ENCODE measurements at places on chromosomes 2 and 18. TPM values are rescaled to one million over a fixed set of nuclear protein-coding genes. Genes with fewer than 3 reads are reported as not detected.

DNA sequence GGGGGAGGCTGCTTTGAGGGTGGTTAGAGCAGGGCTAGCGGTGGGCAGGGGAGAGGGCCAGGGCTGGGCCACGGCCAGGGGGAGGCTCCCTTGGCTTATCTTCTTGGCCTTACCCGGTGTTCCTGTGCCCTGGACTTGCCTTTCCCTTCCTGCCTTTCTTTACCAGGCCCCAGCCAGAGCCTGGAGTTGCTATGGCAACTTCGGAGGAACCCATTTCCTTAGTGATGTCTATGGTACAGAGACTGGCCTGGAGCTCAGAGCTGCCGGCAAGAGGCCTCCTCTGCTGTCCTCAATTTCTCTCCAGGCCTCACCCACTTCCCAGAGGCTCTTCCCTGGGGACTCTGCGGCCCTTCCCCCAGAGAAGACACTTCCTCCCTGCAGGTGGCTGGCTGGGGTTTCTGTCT is 11.5 kb downstream of the SPEG start:
- DNase-seq = no peak

DNA sequence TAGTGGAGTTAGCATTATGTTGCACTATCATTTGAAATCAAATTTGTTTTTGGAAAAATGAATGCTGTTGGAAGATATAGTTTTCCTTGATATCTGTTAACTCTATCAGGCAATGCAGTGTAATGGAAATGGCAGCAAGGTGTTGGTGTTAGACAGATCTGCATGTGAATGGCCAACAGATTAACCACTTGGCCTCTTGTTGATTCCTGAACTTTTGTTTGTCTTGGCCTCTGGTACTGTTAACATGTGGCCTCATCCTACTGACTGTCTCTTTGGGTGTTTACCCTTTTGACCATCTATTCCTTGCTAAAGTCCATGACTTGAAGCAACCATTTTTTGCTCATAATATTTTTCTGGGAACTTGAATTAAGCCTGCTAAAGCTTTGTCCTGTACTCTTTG is 110.2 kb upstream of the CDH2 start:
- no peak for DNase-seq

- DNase-seq = no peak
These were observed 238.2 kb downstream of the LDLRAD4 start for GRCh38 chr18:13456736-13457271.

DNA sequence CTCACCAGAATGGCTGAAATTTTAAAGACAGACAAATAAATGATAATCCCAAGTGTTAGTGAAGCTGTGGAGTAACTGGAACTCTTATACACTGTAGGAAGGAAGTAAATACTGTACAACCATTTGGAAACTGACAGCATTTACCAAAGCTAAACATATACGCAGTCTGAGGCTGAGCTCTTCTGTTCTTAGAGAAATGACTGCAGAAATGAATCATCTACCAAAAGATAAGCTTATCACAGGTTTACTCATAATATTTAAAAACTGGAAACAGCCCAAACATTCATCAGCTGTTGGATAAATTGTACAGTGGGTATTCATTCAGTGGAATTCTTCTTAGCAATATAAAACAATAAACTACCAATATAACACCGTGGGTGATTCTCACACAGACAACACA is 218.2 kb upstream of the RAB12 start:
- DNase-seq = no peak

DNA sequence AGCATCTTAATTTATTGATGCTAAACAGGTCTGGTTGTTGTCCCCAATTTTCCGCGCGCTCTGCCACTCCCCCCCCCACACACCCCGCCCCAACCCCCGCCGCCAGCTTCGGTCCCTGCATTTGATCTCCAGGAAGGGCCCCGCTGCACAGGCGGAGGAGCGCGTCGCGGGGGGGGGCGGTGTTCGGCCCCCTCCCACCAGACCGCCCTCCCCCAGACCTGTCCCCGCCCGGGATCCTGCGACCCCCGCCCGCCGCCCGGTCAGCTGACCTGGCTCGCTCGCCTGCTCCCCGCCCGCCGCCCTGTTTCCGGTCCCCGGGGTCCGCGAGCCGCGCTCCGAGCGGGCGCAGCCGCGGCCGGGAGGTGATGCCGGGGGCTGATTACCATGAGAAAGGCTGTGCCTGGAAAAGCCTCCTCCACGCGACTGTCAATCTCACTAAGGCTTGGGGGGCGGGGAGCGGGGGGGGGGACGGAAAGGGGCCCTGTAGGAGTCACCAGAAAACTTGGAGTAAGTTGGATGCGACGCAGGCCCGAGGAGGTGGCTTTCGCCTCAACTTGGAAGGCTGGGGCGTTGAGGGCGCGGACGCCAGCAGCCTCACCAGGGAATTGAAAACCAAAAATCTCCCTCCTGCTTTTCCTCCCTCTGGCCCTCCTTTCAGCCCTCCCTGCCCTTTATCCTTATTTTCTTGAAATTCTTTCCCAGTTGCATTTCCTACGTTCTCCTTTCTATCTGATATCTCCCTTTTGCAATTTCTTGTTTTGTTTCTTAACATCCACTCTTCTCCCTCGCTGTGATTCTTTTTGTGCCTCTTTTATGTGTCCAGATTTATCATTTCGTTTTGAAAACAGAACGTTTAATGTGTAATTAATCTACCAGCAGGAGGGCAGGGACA is 4.4 kb upstream of the ZEB2 start:
- DNase-seq = no peak

DNA sequence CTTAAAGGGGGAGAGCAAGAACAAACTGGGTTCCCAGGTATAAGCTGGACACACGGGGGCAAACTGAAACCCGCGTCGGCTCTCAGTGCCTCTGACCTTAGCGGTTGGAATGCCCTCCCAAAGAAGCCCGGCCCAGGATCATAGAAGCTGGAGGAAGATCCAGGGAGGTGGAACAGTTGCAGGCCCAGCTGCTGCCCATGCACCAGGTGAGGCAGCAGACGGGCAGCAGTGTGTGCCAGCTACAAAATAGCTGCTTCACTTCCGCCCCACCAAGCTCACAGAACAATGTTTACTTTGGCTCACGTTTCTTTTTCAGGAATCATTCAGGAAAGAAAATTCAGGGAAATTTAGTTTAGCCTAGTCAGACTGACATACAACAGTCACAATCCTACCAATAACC is 3.9 kb upstream of the ERMN start:
- no peak for DNase-seq

Gene CD8A
- total RNA-seq = 0.15 TPM

Data from GM12878 (cell line).